ENCODE measurements at places on chromosomes 5 and 9.

- DNase-seq = no peak
Measured at GRCh38 chr9:17536027-17536426, 42.8 kb upstream of the SH3GL2 start.

DNA sequence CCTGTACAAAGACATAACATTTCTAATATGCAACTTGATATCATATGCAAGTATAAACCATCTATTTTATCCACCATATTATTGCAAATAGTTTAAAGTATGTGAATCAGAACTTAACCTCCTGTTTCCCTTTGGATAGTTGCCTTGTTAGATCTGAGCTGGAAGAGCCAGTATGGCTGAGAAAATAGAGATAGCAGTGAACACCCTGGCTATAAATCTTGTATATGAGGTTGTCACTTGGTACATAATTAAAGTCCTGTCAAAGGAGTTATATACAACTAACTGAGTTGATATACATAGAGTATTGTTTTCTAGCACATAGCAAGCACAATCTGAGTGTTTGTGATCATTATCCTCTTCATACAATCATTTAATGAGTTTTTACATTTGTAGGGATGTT is 272.3 kb downstream of the NTRK2 start:
- no peak for DNase-seq

DNA sequence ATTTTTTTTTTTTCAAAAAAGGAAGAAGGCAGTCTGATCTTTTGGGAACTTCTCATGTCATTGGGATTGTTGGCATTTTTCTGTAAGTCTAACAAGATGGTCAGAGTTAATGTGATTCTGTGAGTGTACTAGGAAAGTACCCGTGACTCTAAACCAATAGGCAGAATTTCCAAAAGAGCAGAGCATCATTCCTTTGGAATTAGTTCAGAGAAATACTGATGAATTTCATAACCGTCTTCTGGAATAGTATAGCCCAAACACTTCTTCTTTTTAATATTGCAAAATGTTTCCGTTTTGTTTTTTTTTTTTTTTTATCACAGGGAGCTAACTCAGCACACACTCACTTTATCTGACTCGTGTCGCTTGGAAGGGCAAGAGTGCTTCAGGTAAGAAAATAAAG is 407.4 kb downstream of the DTWD2 start:
- no peak for DNase-seq

DNA sequence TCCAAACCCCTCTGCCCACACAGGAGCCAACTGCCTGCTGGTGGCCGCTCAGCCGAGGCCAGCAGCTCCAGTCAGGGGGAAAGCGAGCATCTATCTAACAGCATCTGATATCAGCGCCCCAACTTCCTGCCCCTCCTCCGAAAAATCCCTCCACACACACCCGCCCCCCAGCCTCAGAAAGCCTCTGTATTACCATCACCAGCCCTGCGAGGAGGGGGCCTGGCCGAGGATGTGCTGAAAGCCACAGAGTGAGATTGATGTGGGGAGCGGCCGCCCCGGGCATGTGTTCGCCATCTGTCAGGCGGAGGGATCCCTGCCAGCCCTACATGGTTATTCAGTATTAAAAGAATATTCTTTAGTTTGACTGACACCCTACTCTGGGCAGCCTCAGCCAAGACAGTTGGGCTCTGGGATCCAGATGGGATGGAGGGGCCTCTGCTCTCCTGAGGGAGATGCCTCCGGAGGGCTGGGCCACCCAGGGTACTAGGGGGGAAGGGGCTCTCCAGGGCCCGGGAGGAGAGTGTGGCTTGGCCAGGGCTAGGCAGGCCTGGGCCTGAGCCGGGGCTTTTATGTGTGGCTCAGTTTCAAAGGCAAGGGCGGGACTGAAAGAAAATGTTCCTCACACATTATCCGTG is 98.0 kb downstream of the HSD17B3 start:
- DNase-seq = no peak

DNA sequence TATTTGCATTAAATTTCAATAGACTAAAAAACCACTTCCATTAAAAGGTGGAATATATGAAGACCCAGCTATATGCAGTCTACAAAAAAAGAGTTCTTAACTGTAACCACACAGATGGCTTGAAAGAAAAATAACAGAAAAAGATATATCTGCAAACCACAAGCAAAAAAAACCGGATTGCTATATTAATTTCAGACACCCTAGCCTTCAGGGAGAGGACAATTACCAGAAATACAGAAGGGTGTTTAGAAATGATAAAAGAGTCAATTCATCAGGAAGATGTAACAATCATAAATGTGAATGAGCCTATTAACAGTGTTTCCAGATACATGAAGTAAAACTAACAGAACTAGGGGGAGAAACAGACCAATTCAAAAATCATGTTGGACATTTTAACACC is 56.9 kb upstream of the SMIM23 start:
- DNase-seq = no peak

DNA sequence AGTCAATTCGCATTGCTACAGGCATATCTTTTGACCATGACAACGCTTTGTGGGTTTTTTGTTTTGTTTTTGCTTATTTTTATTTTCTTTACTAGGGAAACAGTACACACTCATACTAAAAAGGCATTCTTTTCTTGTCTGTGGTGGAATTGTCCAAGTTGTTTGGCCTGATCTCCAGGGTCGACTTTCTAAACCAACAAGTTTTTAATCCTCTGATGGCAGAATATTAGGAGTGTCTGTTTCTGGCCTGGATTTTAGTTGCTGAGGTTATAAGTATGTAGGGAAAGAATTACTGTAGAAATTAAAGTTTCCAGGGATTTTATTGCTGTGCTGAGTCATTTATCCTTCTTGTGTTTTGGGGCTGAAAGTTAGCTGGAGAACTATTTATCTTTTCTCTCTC is 218.5 kb downstream of the TAF11L14 start:
- no peak for DNase-seq

DNA sequence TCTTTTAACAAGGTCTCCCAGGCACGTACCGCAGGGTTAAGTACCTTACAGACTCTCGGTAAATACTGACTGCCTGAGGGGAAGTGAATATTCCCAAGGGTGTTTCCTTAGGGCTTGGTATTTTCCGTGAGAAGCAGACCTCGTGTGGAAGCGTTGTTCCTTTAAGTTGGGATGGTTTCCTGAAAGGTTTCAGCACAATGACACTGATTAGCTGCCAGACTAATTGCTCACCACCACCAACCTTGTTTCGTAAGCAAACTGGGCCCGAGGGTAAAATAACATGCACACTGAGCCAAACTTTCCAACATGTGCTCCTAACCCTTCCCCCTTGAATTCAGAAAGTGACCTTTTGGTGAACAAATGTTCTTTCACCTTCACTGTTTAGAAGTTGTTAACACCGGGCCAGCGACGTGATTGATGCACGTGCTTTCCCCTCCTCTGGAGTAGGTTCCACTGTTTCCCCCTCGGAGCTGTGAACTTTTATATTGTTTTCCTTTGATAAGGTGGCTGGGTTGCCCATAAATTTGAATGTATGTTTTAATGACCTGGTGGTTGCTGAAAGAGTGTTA is 128.1 kb upstream of the RPS23 start:
- no peak for DNase-seq

DNA sequence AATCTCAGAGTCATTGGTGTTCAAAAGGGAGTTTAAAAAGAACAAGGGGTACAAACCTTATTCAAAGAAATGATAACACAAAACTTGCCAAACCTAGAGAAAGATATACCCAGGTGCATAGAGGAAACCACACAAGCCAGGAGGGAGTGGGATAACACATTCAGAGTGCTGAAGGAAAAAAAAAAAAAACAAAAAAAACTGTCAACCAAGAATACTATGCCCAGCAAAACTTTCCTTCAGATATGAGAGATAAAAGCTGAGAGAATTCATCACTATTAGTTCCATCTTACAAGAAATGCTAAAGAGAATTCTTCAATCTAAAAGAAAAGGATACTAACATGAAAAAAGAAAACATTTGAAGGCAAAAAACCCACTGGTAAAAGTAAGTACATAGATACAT is 11.5 kb upstream of the TESK1 start:
- DNase-seq = no peak

DNA sequence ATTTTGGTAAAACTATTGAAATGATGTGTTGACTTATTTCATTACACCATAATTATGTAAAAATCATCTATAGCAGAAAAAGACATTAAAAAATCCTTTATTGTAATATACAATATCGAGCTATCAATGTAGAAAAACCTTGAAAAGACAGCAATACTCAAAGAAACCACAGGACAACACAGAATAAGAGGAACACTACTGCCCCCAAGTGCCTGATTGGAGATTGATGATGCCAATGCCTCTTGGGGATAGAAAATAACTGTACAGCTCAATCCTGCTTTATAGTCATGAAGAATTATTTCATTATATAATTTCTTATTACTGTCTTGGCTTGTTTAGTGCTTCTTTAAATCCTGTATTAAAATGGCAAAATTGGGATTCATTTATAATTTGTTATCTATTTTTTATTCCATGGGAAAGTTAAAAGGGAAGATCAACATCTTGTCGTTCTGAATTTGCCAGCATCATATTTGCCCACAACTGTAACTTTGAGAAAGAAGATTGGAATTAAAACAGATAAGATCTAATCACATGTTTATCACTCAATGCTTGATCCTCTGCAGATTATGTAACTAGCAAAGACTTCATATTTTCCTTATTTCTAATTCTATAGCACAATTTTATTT is 337.5 kb downstream of the CDH9 start:
- DNase-seq = no peak

DNA sequence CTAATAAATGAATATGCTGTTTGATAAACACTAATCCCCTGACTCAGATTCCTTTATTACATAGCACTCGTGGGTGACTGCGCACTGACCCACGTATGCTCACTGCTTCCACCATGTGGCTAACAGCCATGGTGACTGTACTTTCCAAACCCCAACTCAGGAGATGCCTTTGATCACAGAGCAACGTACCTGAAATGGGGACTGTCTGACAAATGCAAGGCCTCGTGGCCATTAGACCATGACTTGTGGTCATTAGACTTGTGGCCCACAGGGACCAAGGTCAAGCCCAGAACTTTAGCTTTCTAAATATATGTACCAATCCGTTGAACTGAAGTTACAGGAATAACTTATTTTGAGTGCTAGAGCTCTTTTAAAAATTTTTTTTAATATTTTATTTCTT is 46.6 kb downstream of the CYFIP2 start:
- no peak for DNase-seq

Measured in stimulated activated CD4-positive, alpha-beta T cell treated with anti-CD3 and anti-CD28 coated beads, Interleukin-1b, Interleukin-23, amount 100 ng/mL, for 1 hour (primary cell).